HFFc6 (cell line): ENCODE measurements at places on chromosomes 13 and 19.

- H3K27ac ChIP-seq, result no peak overlapping the region
- peaks cover 2% of the 10 kb centered on the region; the same call in 1 of the 2 replicates for H3K27me3 ChIP-seq
- H3K4me3 ChIP-seq, result no peak overlapping the region
- peaks cover 25% of the 10 kb centered on the region for H3K36me3 ChIP-seq
- no peaks in the 10 kb centered on the region for H3K4me1 ChIP-seq
These were observed 16.1 kb downstream of the ZNF226 start for GRCh38 chr19:44180968-44181367.

- no peak overlapping the region for H3K4me3 ChIP-seq
- H3K27ac ChIP-seq, result no peak overlapping the region
- H3K36me3 ChIP-seq, result peaks cover 10% of the 10 kb centered on the region; the same call in 1 of the 2 replicates
- peaks cover 4% of the 10 kb centered on the region for H3K27me3 ChIP-seq
These were observed 16.7 kb upstream of the CRTC1 start for GRCh38 chr19:18666784-18667183.

- H3K4me1 ChIP-seq, result peaks cover 8% of the 10 kb centered on the region
- peak overlapping the region; percentile 31 for H3K4me3 ChIP-seq
- no peaks in the 10 kb centered on the region for H3K36me3 ChIP-seq
- no peak overlapping the region for H3K27ac ChIP-seq
These were observed 706 bp downstream of the SERP2 start for GRCh38 chr13:44374348-44374712.

DNA sequence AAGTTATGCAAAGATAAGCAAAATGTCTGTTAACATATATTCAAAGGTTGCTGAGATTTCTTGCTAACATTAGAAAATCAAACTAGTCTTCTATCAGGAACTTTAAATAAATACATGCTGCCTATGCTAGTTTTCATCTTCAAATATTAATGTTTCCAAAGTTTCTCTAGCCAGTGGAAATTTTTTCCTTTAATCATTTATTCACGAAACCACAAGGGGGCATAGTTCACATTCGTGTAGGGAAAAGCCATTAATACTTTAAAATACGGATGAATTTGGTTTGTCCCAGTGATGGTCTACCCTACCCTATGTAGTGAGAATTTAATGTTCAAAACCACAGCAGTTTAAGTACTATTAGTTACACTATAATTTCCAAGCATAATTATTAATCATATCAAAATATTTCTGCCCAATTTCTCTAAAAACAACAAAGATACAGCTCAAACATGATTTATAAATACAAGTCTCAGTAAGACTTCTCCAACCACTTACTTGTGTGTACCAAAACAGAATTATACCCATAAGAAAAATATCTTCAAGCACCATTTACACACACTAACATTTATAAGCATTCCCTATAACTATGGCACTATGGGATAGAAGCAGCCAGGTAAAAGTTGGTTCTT is 16.2 kb downstream of the NUFIP1 start:
- no peak overlapping the region for H3K4me3 ChIP-seq
- H3K36me3 ChIP-seq, result peaks cover 1% of the 10 kb centered on the region; the same call in 1 of the 2 replicates
- no peaks in the 10 kb centered on the region; the same call in 1 of the 2 replicates for H3K27me3 ChIP-seq
- peaks cover 13% of the 10 kb centered on the region for H3K4me1 ChIP-seq
- DNase-seq, result peak; percentile 27
- H3K27ac ChIP-seq, result no peak overlapping the region

- peak overlapping the region; percentile 56 for H3K27ac ChIP-seq
- peaks cover 28% of the 10 kb centered on the region for H3K36me3 ChIP-seq
- H3K27me3 ChIP-seq, result peaks cover 2% of the 10 kb centered on the region; the same call in 1 of the 2 replicates
- peak; percentile 27 for DNase-seq
These were observed 87.8 kb downstream of the FNDC3A start for GRCh38 chr13:49063497-49063896.
